ENCODE measurements at places on chromosomes 5 and 9.

DNA sequence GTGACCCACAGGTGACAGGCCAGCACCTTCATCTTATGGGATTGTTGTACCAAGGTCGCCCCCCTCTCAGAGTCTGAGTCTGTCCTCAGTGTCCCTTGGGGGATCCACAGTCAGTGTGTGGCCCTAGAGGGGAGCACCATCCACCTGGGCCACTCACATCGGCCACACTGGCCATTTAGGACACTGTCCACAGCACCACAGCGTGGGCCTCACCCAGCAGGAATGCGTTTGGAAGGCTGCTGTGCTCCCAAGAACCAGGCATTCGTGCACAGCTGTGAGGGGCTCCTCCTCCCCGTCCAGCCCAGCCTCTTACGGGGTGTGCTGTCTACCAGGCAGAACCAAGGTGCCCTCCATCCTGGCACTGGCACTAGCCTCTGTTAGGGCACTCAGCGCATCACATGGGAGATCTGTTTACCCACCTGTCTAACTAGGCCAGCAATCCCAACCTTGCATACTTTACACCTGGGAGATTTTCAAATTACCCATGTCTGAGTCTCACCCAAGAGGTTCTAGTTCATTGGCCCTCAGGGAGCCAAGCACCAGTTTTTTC is 24.5 kb upstream of the UBE2QL1 start:
- no peak for DNase-seq

DNA sequence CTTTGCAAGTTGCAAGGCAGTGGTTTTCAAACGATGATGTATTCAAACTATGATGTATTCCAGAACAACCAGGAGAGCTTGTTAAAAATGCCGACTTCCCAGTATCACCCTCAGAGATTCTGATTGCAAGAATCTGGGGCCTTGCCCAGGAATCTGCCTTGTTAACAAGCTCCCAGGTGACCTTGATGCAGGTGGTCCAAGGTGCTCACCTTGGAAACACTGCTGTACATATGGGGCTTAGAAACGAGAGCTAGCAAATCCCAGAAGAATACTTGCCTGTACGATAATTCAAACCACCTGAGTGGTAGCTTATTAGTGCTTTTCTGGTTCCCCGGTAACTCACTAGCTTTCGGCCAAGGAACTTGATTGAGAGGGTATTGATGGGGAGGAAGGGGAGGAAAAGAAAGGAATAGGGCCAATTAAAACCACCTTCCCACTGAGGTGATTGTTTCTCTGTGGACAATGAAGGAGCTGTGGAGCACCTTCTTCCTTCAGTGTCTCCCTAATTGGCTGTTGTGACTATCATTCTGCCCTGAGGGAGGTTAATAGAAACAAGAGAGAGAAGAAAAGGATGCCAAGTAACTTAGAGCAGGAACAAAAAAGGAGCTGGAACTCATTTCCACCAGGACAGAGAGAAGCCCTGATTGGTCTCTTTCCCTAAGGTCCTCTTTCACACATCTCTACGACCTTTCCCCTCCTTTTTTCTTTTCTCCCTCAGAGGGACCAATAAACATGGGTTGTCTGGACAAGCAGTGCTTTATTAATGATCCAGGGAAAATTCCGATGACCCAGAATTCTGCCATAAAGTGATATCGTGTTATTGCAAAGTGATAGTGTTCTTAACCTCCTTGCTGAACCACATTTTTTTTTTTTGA is 218.8 kb downstream of the TMEM167A start:
- DNase-seq, result no peak

DNA sequence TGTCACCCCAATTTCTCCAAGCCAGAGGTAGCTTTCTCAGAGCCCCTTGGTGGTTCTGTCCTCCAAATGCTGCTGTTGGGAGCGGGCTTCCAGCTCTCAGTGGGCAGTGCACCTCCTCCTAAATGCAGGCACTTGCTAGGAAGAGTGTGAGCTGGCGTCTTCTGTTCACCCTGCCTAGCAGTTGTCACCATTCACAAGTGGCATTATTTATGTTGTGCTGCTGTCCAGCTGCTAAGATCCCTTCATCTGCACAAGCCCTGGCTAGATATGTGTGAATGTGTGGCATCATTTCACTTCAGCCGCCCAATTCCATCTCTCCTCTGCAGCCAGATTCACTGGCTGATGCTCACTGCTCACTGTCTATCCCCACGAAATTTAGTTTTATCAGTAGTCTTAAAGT is 43.7 kb downstream of the SLC36A1 start:
- DNase-seq, result no peak

DNA sequence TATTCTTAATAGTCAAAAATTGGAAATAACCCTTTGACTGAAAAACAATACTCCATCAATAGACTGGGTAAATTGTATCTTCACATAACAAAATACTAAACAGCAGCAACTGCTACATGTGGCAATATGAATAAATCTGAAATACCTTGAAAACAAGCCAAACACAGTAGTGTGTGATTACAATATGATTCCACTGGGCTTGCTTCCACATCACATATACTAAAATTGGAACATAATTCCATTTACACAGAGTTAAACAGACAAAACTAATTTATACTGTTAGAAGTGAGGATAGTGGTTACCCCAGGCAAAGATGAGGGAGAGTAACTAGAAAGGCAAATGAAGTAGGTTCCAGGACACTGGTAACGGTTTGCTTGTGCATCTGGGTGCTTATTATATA is 20.4 kb downstream of the FNIP1 start:
- no peak for DNase-seq

DNA sequence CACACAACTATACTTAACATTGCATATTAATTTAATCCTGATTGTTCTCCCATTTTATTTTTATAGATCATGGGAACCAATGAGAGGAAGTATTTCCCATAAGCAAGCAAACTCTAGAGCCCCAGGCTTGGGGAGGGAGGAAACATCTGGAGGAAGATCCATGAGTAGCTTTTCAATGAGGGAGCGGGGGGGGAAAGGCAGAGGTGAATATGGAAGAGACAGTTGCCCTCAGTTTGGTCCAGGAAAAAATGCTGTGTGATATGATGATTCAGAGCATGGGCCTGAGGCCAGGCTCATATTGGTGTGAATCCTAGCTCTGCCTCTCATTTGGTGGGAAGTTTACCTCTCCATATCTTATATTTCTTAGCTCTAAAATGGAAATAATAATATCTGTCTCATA is 42.2 kb upstream of the ALDOB start:
- DNase-seq, result no peak

DNA sequence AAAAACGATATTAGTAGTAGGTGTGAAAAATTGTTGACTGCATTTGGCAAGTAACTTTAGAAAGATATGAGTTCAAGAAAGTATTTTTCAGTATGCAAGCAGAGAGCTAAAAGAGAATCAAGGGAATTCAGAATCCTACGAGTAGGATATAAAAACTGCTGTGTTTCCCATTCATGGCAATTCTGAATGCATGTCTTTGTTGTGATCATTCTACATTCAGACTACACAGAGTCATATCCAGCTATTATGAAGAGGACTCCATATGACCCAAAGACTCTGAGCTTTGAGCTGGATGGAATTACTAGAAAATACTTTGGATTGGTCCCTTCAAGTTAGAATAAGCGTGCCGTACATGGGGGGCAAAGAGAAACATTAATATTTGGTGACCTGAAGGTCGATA is 12.0 kb downstream of the IFNE start:
- DNase-seq, result no peak

DNA sequence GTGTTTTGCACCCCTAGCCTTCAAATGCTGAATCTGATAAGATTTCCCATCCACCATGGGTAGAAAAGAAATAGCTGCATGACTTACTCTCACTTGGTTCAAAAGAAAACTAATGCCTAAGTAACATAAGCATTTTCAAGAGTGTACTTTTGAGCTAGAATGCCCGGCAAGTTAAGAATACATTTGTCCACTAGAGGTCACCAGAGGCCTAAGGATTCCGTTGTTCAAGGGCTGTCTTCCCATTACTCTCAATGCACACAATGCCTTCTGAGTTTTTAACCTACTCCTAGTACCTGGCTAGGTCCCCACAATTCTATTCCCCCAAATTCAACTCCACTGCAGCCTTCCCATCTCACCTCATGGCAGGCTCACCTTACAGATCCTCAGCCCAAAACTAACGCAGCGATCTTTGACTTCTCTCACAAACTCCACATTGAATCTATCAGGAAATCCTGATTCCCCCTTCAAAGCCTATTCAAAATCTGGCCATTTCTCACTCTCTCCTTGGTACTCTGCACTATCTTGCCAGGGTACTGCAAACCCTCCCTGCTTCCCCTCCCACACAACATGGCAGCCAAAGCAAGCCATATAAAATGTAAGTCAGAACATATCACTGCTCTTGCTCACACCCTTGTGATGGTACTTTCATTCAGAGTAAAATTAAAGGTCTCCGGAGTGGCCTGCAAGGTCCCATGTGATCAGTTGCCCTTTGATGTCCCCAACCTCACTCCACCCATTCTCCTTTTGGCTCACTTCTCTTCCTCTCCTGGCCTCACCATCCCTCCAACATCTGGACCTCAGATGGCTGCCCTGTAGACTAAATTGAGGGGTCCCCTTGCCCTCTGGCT is 13.4 kb downstream of the OXCT1 start:
- peak; percentile 52 for DNase-seq

GRCh38 chr5:75320371-75320770 is 16.6 kb upstream of the HMGCR start:
- no peak for DNase-seq

DNA sequence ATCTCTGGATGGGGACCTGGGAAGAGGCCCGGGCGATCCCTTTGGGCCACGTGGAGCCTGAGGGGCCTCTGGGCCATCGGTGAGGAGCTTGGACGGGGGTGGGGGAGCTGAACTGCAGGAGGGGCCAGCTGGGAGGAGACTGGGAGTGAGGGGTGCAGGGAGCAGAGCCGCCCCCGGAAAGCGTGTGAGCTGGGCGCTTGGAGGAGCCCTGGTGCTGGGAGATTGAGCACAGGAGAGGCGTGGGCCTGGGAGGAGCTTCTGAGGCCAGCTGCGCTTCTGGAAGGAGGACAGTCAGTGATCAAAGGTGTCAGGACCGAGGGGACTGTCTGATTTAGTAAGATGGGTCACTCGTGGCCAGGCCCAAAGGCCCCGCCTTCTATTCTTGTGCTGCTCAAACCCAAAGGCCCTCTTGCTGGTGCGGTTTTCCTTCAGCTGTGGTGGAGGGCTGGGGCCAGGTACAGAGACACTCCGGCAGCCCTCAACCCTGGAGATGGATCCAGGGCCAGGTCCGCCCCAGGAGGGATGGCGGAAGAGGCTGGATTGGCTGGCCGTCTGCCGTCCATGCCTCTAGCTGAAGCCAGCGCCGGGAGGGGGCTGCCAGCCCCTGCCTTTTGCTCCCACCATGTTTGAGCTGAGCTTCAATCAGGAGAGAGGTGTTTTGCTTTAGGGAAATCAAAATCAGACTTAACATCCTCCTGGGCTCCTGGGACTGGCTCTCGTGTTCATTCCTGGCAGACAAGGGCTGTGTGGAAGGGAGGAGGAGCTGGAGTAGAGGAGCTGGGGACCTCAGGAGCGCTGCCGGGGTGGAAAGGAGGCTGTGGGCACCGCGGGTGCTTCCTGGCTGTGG is 21.6 kb downstream of the NCS1 start:
- no peak for DNase-seq

DNA sequence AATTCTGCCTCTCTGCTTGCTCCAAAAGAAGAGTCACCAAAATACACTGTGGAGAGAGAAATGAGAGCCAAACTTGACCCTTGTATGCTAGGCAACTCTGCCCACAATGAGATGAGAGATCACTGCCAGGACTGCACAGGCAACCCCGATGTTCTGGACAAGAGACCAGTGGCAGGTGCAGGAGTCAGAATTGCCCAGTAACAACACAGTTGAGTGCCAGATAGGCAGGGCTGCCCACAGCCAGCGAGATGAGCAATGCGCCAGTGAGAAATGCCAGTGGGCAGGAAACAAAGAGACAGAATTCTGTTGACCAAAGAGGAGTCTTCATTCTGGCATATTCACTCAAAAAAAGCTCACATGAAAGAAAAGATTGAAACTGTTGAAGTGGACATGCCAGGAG is 570.7 kb downstream of the CAAP1 start:
- DNase-seq, result no peak

DNA sequence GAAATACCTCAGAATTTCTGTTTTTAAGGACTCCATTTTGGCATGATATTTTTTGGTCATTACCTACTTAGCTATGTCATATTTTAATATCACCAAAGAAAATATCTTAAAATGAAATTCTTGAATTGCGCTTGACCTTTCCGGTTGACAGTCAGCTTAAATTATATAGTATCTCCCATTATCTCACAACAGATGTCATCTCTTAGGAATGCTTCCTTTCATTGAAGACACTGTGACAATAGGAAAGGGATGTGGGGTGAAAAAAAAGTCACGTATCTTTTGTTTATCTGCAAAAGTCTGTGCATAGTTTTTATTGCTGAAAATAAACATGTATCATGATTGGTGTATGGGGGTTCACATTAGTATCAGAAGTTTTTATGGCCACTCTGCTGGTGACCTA is 105.8 kb downstream of the INVS start:
- no peak for DNase-seq

- DNase-seq, result no peak
Measured at GRCh38 chr5:91111473-91112238, 271.5 kb downstream of the ARRDC3 start.

DNA sequence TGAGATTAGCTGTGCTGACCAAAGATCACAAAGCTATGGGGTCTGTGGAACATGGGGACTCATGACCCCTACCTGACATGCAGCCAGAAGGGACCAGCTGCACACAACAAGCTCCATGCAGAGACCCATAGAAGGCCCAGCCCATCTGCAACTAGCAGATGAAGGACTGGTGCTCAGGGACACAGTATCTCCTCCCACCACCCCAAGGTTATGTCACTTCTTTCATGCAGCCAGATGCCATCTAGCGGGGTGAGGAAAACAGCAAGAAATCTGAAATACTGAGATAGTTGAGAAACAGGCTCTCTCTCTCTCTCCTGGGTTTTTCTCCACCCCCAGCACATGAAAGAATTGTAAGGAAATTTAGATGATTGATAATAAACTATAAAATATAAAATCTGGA is 161.3 kb upstream of the DAPK1 start:
- DNase-seq, result no peak

DNA sequence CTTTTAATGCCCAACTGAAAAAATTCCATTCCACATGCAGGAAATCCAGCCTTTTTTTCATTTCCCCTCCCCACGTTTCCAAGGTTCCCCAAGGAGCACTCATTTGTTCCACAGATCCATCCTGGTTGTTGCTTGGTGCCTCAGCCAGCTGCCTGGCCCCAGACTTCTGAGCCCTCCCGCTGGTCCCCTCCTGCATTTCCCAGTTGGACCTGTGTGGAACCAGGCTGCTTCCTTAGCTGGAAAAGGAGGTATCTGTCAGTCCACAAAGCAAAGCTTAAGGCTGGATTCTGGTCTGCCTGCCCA is 44.8 kb downstream of the ANGPTL2 start:
- no peak for DNase-seq

- DNase-seq, result no peak
Measured at GRCh38 chr5:78642701-78643100, 5.9 kb downstream of the LHFPL2 start.

Data from SK-N-MC (cell line).